ENCODE measurements at places on chromosomes 16 and 17.
A peak's percentile ranks its signal among the peaks of the same experiment; 100 is the strongest.

- DNase-seq: no peak
Measured at GRCh38 chr17:78058001-78058400, 70.6 kb downstream of the TMC6 start.

GRCh38 chr17:30326809-30327208, 7.0 kb downstream of the TMIGD1 start:
- no peak for DNase-seq

GRCh38 chr17:74380086-74380958, 13.0 kb downstream of the GPR142 start:
- DNase-seq: peak; percentile 50

DNA sequence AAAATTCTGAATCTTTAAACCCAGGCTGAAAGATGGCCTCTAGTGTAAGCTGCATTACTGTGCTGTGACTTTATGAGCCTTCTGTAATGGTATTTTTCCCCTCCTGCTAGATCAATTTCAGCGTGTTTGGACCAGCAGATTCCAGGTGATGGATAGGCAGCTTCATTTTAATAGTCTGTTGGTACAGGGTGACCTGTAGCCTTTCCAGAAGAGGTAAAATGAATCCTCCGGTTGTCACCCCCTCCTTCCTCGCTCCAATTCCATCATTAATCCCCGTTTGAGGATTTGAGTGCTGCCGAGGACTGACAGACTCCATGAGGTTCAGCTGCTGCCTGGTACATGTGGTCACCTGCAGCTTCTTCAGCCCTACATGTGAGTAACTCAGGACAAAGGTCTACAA, 48.9 kb downstream of the MYH3 start:
- no peak for DNase-seq

GRCh38 chr17:7394452-7395191, at the start of gene PLSCR3:
Gene PLSCR3, minus strand, starts transcription at chr17:7394525. Its CDS starts 415 bp downstream, at chr17:7394110.
- DNase-seq: peak; percentile 91

DNA sequence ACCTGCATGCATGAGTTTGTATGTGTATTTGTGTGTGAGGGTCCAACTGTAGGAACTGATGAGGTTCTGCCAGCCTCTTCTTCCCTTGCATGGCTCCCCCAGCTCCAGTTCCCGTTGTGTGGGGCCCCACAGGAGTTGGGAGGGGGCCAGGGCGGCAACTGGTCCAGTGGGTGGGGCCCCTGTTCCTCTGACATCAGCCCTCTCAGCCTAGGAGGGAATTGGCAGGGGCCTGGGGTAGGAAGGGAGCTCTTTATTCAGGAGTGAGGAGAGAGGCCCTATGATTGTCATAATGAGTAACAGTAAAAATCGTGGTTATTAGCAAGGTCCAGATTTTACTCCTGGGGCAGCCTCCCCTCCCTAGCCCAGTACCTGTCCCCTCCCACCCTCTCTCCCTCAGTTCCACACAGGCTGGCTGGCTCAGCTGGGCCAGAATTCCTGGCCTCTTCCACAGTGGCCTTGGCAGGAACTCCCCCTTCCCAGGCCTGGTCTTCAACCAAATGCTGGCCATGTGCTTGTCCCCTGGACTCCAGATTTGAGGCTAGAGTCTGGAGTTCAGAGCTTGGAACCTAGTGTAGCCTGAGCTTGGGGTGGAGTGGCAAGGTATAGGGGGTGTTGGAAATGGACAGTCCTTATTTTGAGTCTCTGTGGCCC, 18.9 kb downstream of the RARA start:
- no peak for DNase-seq

DNA sequence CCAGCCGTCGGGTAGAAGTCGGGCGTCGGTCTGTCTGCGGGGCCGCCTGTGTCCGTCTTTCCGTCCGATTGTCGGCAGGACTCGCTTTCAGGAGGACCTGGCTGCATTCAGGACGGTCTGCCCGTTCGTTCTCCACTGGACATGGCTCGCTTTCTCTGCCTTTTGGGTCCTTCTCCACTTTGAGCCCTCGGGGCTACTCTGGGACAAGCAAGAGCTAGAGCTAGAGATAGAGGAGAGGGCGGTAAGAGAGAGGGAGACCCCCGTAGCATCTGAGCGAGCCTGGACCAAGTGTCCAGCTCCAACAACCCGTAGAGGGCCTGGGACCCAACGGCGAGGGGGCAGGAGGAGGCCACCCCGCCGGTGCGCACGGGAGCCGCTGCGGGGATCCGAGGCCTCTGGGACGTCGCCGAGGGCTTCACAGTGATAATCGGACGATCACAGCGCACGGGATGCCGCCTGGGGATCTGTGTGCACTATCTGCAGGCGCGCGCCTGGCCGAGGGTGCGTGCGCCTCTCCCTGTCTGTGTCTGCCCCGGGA, 4.5 kb downstream of the TBX4 start:
- no peak for DNase-seq

GRCh38 chr16:87033541-87034300, 283.5 kb downstream of the C16orf95 start:
- DNase-seq: no peak

DNA sequence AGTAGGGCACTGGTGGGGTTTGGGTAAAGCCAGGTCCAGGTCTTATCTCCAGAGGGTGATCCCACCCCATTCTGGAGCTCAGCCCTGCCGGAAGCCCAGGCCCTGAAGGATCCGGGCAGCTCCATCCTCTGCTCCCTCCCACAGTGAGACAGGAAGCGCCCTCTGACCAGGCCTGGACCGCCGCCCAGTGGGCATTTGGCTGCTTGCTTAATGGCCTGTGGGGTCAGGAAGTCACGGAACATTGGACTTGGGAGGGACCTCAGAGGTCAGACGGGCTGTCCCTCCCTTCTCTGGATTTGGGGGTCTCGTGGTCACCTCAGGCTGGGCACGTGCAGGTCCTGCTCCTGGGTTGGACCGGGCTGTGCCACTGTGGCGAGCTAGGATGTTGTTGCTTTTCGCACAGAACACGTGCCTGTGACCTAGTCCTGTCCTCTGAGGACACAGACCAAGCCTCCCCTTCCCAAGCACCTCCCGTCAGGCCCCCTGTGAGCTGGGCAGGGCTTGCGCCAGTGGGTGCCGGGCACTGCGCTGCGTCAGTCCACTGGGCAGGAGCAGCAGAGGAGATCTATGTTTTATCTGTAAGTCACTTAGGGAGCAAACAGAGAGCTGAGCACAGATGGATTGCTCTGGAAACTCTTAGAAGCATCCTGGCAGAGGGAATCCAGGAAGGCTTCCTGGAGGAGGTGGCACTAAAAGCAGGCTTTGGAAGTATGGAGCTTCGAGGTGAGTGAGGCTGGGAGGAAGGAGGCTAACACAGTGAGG, 49.4 kb upstream of the GSE1 start:
- no peak for DNase-seq

DNA sequence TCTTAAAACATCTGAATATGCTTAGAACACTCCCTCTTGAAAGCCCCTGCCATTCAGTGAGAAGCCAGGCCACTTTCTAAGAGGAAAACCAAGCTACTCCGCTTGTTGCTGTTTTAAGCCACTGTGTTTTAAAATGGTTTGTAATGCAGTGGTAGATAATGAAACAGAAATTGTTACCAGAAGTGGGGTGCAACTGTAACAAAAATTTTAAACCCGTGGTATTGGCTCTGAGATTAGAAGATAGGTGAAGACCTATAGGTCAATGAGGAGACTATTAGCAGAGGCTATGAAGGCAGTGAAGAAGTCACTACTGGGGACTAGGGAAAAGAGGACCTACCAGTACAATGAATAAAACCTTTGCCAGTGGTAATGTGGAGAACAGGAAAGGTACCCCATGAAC, 266.5 kb downstream of the IRF8 start:
- no peak for DNase-seq

GRCh38 chr17:81406117-81406953, 11.1 kb downstream of the BAHCC1 start:
- DNase-seq: no peak

GRCh38 chr17:61634942-61635538, 44.0 kb upstream of the NACA2 start:
- DNase-seq: no peak

- DNase-seq: no peak
Measured at GRCh38 chr16:31485571-31485970, 2.6 kb downstream of the SLC5A2 start.

Data from hematopoietic multipotent progenitor cell treated with erythropoietin and hydrocortisone succinate and interleukin-3 and kit ligand, for 4 days (in vitro differentiated cells).